ENCODE measurements at places on chromosomes 13 and 19. TPM values are rescaled to one million over a fixed set of nuclear protein-coding genes. Genes with fewer than 3 reads are reported as not detected.

- no peak for DNase-seq
These were observed 17.1 kb downstream of the NAA16 start for GRCh38 chr13:41327994-41328790.

GRCh38 chr13:46831588-46832194 is 34.7 kb upstream of the ESD start:
- peak; percentile 40 for DNase-seq

- DNase-seq: no peak
These were observed 92.9 kb upstream of the SGCG start for GRCh38 chr13:23087880-23088279.

GRCh38 chr13:38981096-38981495 is 9.5 kb downstream of the STOML3 start:
- no peak for DNase-seq

- DNase-seq: no peak
These were observed 3.6 kb upstream of the HPN start for GRCh38 chr19:35037716-35038622.

GRCh38 chr13:41751277-41751676 is 209.6 kb downstream of the VWA8 start:
- DNase-seq: peak; percentile 40

DNA sequence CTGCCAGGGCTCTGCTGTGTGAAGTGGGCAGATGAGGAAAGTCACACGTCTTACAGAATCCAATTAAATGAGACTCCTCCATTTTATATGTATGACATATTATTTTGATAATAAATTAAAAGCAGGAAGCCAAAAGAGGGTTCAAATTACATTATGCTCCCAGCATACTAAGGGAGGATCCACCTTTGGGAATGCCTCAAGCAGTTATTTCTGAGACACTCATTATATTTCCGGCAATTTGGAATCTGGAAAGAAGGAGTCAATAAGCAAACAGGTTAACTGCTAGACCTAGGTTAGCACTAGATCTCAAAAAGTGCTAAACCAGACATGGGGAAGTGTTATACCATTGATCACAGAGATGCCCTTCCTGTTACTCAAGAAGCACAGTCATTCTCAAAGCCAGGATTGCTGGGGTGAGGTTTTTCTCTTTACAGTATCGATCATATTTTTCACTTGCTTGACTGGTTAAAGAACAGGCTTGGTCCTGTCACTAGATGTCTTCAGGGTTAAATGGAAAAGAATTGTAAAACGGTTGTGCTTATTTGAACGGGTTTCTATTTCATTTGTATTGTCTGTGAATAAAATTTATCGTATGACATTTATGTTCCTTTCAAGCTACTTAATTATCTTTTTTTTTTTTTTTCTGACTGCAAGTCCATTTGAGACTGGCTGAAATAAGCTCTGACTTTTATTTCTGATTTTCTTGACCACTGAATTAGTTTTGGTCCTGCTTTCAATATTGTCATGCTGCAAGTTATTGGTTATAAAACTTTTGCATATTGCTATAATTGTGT is 523.2 kb downstream of the KLF12 start:
- DNase-seq: no peak

DNA sequence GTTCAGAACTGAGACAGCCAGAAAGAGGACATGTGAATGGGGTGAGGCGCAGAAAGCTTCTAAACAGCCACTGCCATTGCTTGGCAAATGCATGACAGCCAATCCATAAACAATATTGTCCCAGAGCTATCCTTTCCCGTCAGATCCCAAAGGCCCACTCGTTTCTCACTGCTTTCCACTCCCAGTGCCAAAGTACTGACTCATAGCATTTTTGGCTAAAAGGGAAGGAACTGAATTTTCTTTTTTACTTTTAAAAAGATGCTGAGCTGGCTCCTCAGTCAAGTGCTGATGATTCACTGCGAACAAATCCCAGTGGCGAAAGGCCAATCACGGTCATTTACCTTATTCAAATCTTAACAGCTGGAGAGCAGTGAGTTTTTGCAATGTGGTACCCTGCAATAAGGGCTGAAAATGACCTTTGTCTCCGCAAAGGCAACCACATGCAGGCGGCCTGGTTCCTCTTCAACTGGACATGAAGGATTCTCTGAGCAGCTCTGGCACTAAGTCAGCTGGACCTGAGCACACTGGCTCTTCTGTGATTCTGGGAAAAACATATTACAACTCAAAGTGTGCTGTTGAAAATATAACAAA is 151.7 kb downstream of the DCLK1 start:
- DNase-seq: no peak

GRCh38 chr13:98576200-98576945 is 534 bp downstream of the STK24 start:
- DNase-seq: no peak

DNA sequence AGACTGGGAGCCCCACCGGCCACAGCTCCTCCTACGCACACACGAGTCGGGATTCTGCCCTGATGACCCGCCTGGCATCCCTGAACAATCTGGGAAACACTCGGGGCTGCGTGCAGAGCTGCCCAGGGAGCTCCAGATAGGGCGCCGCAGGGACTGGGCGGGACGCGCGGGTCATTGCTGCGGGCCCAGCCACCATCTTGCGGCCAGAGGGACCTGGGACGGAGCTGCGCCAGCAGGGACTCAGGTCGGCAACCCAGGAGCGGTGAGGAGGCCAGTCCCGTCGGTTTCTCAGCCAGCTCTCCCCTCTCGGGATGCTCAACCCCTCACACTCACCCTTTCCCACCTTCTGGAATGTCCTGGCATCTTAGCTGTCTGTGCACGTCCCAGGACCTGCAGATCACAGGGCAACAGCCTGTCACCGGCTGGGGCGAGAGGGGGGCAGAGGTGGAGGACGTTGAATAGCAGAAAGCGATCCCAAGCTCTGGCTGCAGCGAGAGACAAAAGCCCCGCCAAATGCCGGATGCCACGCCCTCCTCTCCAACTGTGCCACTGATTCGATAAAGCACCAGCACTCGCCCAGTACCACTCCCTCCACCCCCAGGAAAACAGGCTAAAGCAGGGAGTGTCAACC is 20.4 kb upstream of the ZNF91 start:
- DNase-seq: peak; percentile 30

DNA sequence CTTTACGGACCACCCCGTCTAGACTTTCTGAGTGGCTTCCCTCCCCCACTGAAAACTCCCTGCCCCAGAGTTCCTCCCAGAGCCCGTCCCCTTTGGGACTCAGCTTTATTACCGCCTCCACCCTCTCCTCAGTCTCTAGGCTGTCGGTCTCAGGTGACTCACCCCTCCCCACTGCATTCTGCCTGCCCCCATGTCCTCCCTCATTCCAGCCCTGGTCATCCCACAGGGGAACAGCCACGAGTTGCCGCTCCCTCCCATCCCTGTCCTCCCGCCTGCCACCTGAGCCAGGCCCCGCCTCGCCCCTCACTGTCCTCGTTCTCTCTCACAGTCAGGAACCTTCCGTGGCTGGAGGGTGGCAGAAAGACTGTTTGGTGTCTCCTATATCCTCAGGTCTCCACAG is 57.3 kb downstream of the SMARCA4 start:
- no peak for DNase-seq

DNA sequence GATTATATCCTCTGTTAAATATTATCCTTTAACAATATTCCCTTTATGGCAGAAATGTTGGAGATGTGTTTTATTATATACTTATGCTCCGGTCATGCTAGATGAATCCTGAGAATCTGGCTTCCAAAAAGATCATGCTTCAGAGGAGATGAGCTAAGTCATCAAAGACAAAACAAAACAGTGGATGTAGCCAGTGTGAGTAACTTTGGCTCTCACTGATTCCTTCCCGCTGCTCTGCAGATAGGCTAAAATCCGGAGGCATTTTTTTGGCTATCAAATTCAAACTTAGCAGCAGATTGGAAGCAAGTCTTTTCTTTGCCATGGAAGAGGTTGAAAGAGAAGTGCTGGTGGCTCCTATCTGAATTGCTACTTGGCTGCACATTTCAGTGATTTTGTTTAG is 295.9 kb downstream of the GPC6 start:
- no peak for DNase-seq

DNA sequence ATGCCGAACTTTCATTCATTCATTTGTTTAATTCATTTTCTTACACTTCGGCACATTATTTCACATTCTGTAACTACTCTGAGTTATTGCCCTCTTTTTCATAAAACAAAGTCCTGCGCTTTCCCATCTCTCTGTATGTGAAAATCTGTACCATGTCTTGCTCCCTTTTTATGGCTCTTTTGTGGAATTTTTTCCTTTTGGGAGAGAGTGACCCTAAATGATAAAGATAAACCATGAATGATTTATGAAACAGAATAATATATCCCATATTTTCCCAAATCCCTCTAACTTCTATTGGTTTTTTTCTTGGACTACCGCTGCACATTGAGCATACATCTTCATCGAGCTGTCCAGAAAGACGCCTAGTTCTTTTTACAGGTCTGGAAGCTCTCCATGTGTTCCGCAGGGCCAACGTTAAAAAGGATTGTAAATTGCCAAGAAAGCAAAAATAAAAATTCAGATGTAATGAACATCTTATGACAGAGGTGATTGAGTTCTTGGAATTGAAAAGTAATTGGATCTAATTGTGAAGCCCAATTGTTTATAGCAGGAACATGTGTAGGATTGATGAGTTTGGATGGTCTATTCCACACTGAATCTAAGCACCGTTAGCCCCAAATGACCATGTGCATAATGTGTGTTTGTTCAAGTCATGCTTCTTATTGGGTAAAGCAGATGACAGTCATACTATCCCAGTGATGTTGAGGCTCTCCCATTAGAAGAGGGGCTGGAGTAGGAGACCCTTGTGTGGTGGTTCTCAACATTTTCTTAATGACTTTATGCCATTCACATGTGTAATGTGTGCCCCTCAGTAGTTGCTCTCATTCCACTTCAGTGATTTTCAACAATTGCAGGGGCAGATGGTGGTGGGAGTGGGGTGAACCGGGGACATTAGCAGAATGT is 378.9 kb downstream of the DLEU7 start:
- DNase-seq: no peak

DNA sequence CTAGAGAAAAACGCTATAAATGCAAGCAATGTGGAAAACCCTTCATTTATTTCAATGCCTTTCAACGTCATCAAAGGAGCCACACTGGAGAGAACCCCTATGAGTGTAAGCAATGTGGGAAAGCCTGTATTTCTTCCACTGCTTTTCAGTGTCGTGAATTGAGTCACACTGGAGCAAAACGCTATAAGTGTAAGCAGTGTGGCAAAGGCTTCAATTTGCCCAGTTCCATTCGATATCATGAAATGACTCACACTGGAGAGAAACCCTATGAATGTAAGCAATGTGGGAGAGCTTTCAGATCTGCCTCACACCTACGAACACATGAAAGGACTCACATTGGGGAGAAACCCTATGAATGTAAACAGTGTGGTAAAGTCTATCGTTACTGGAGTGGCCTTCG is 27.4 kb downstream of the ZNF20 start:
- no peak for DNase-seq

DNA sequence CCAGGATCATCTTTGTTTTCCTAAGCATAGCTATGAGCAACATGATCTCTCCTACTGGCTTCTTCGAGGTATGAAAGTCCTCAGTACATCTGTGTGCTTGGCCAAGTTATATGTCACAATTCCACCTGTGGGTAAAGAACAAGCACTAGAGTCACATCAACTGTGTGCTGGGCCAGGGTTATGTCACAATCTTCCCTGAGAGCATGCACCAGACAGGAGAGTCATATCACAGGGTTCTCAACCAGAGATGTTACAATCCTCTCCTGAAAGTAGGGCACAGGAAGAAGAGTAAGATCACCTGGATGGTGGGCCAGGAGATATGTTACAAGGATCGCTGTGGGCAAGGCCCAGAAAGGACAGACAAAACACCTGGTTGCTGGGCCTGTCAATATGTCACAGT is 143.7 kb downstream of the ZNF675 start:
- no peak for DNase-seq

TPTE2 gene
- polyA plus RNA-seq: 0.27 TPM

CTU1 gene
- polyA plus RNA-seq: 4.4 TPM

PDE4C gene
- 1.9 TPM for polyA plus RNA-seq

ANKLE1 gene
- polyA plus RNA-seq: 1.8 TPM

WDR62 gene
- 4.9 TPM for polyA plus RNA-seq

ATXN8OS gene
- polyA plus RNA-seq: not detected

IL11 gene
- polyA plus RNA-seq: 0.49 TPM

KCNJ14 gene
- polyA plus RNA-seq: 0.74 TPM

CYP4F2 gene
- not detected for polyA plus RNA-seq

All from right lung (tissue), 10 donors.